Peyer's patch (tissue), 4 donors: ENCODE measurements at places on chromosomes 11 and 22. TPM values are rescaled to one million over a fixed set of nuclear protein-coding genes. Genes with fewer than 3 reads are reported as not detected.

H19 gene
- 15.0 TPM for total RNA-seq

NLRP10 gene
- not detected for total RNA-seq

GRCh38 chr22:44738347-44738715 lies 14.0 kb upstream of the ARHGAP8 start:
- DNase-seq = no peak

DNA sequence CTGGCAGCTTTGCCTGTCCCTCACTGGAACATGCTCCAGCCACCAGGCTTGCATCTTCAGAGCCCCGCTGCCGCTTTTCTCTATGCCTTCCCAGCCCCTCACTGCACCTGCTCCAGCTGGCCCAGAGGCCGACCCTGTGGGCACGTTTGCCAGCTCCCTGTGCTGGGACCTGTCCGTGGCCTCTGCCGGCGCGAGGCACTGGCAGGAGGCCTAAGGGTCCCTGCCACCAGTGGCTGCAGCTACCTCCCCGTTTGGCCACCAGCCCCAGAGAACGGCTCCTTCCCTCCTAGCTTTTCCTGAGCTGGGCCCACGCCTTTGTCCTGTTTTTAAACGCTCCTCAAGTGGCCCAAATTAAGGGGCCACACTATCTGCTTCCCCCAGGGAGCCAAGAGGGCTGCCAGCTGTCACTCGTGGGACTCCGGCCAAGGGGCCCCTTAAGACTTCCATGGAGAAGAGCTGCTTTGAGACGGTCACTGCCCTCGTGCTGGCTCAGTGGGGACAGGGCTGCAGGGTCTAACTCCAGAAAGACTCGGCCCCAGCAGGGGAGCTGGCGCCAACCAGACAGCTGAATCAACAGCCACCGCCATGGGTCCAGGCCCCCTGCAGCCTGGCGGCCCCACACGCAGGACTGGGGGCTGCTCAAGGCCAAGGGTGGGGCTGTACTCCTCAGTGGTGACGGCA lies 24.6 kb upstream of the WNT7B start:
- peak; percentile 42 for DNase-seq
